AG08395 (cell line): ENCODE measurements at places on chromosomes 12 and 14.
A peak's percentile ranks its signal among the peaks of the same experiment; 100 is the strongest.

GRCh38 chr14:102162487-102162886 lies 22.8 kb downstream of the WDR20 start:
- no peak for DNase-seq

DNA sequence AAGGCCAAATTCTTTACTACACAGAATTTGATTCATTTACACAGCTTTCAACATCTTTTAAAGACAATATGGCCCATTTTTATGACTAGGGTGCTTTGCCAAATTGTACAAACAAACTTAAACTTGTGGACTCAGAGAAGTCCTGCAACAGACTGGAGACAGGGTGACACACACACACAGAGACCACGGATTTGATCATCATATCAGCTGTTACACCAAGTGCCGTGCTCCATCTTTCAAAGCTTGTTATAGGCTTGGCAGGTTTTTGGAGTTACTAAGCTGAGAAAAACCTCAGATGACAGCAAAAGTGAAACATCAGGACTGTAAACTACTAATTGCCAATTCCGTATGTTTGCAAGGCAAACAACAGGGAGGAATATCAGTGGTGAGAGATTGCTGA lies 811.7 kb downstream of the GALC start:
- no peak for DNase-seq

GRCh38 chr12:69896653-69897381 lies 71.8 kb downstream of the MYRFL start:
- DNase-seq, result no peak

- no peak for DNase-seq
Observed at GRCh38 chr12:77308056-77308455, 242.7 kb upstream of the E2F7 start.

GRCh38 chr12:29223426-29223825 lies 74.3 kb downstream of the FAR2 start:
- DNase-seq, result no peak

DNA sequence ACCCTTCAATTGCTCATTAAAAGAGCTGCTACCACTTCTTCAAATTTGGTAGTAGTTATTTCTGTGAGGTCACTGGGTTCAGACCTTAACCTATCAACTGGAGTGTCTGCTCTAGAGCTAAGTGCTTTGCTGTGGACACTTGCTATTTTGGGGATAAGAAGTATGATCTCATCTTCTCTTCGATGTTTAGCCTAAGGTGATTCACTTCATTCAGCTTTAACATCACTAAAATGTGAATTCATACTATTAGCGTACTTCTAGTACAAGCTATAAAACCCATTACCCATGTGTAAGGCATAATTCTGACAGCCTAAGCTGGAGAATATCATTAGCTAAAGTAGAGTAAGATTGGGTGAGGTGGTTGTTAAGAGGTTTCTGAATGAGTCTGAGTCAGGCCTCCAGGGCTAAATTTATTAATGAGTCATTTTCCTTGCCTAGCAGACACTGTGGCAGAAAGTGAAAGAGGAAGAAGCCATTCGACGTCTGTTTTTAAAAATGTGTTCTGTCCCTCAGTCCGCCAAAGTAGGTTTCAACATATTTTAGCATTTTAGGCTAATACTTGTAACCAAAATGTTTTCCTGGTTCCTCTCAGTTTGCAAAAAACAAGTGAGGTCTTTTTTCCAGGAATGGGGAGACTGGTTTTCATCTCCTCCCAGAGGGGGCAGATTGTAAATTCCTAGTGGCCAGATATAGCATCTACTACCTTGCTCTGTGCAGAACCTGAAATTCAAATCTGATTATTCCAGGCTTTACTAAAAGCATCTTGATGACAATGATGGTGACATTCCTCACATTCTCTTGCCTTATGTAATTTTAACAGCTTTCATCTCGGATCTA lies 103.6 kb downstream of the SSPN start:
- peak; percentile 88 for DNase-seq

DNA sequence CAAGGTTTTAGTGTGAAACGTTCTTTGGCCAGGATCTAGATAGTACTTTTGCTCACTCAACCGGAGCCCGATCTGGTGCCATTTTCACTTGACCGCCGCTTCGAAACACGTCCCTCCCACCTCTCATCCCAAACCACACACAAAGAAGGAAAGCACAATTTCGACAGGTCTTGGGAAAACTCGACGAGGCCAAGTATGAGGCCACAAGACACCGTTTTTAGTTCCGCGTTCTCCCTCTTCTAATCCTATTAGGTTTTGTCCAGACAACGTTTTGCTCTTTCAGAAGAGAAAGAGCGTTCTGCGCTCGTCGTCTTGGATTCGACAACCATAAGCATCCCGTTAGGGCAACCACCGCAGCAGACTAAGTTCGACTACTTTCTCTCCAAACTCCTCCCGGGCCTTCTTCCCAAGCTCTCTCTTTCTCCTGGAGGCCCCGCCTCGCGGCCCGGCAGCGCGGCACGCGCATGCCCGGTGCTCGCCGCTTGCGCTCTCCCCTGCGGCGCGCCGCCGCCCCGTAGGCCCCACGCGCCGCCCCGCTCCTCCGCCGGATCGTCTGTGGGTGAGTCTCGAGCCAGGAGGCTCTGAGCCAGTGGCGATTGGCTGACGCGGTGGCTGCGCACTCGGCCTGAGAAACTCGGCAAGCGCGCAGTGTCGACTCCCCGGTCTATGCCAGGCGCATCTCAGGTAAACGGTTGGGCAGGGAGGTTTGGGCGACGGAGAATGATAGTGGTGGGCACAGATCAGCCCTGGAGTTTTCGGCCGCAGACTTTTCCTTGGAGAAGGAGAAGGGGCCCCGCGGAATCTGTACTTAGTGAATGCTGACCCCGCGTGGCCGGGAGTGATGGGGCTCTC lies at the start of gene MIPOL1:
Gene MIPOL1 (plus strand): TSS at position 517 of the 852 bp plus-strand sequence. CDS start 49,952 bp downstream, outside the sequence.
- DNase-seq, result peak; percentile 97

DNA sequence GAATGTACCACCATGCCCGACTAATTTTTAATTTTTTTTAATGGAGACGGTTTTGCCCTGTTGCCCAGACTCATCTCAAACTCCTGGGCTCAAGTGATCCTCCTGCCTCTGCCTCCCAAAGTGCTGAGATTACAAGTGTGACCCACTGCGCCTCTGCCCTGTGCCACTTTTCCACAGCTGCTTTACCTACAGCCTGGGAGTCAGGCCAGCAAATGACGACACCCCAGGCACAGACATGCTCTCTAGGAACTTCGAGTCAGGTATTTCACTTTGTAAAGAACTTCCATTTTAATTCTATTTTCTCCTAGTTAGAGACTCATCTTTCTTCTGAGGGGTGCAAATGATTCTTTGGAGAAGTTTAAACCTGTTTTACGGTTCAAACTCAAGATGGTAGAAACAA lies 89.0 kb downstream of the ETV6 start:
- no peak for DNase-seq

GRCh38 chr12:6335451-6336078 lies 6.3 kb downstream of the TNFRSF1A start:
- DNase-seq, result peak; percentile 84

DNA sequence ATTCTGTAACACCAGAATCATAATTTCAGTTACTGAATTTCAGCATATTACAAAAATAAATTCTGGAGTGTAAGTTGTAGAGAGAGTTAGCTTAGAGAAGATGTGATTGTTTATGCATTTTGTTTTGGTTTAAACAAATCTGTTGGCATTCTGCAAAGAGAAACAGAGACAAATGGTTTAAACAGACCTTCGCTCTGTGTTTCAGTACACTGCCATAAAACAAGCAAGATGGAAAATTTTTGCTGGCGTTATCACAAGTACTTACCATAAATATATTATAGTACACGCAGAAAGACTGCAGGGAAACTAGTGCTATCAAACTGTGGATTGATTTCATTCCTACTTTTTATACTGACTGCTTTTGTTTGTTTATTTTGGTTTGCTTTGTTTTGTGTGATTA lies 850.3 kb upstream of the FOXG1 start:
- DNase-seq, result no peak

GRCh38 chr14:90451961-90452360 lies 55.1 kb downstream of the CALM1 start:
- no peak for DNase-seq

DNA sequence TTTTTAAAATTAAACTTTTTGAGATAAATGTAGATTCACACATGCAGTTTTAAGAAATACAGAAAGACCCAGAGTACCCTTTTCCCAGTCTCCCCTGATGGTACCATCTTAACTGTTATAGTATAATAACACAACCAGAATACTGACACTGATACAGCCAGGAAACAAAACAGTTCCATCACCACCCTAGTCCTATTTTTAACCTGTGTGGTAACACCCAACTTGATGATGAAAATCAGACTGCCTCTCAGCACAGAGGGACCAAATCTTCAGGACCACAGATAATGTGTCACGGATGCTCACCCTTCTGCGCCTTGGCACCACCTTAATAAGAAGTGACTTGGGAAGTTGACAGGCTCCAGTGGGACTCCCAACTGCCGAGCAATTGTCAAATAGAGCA lies 18.1 kb downstream of the FBXO21 start:
- DNase-seq, result no peak

GRCh38 chr12:101878243-101878821 lies 952 bp downstream of the DRAM1 start:
- DNase-seq, result no peak

DNA sequence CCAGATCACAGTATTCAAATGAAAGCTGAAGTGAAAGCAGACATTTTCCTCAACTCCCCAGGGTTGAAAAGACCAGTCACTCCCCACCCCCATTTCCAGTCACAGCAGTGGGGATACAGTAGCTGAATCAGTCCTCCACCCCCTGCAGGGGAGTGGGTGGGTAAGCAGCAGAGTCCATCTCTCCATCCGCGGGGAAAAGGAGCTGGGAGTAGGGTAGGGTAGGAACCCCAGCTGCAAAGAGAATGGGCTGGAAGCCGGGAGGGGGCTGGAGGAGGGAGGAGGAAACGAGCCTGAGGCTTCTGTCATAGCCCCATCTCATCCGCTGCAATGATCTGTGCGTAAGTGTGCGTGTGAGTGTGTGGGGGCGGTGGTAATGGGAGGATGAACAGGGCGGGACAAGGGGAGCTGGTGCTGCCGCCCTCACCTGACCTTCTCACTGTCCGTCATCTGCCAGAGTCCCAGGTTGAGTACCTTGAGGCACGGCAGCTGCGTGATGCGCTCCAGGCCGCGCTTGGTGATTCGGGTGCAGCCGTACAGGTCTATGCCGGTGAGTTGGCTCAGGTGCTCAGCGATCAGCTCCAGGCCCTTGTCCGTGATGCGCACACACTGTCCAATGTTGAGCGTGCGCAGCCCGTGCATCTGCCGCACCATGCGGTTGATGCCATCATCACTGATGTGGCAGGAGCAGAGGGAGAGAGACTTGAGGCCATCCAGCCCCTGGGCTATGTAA lies 1.8 kb downstream of the FBXL14 start:
- DNase-seq, result no peak

DNA sequence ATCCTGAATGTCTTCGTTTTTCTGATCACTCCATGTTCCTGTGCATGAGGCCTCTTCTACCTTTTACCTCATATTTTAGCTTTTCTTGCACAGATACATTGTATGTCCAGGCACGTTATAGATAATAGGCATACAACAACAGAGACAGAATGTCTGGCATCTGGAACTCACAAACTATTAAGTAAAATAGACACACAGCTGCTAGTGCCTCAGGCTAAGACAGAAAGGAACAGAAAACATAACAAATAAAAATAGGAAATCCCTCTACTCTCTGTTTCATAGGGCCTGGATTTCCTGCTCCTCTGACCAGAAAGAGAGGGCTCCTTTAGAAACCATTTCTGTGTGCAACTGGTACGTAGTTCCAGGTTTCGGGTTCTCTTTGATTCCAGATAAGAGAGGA lies 48.6 kb downstream of the ATXN7L3B start:
- DNase-seq, result no peak

- DNase-seq, result peak; percentile 91
Observed at GRCh38 chr12:117212563-117213190, 22.4 kb upstream of the FBXO21 start.

DNA sequence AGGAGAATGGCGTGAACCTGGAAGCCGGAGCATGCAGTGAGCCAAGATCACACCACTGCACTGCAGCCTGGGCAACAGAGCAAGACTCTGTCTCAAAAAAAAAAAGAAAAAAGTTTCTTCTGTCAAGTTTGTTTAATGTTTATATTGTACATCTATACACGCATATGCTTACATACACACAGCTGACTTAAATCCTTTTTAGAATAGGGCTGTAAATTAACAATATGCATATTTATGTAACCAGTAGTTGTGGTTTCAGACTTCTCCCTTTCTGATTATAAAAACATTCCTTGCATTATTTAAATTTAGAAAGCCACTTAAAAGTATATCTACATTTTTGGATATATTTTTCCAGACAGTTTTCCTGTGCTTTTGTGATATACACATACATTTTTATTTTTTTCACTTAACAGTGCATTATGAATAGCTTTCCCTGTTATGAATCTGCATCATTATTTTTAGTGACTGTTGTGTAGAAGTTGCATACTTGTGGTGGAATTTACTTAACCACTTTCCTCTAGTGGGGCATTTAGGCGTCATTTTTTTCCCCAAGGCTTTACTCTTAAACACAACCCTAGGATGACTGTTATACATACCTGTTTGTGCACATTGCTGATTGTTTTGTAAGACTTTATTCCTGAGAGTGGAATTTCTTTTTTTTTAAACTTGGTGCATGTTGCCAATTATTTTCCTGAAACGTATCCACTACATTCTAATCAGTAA lies 29.4 kb downstream of the POLR3B start:
- peak; percentile 4 for DNase-seq

DNA sequence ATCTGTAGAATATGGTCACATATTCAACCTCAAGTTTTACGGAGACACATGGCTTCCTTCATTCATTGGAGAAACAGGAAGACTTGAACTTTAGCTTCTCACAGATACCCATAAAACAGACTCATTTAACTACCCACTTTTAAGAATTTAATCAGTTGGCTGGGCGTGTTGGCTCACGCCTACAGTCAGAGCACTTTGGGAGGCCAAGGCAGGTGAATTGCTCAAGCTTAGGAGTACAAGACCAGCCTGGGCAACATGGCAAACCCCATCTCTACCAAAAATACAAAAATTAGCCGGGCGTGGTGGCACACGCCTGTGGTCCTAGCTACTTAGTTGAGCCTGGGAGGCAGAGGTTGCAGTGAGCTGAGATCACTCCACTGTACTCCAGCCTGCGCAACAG lies 64.7 kb upstream of the STAC3 start:
- DNase-seq, result no peak

GRCh38 chr14:76867516-76868453 lies 41.6 kb downstream of the LRRC74A start:
- DNase-seq, result no peak

GRCh38 chr12:25186788-25187402 lies 8.1 kb downstream of the DNAI7 start:
- no peak for DNase-seq

DNA sequence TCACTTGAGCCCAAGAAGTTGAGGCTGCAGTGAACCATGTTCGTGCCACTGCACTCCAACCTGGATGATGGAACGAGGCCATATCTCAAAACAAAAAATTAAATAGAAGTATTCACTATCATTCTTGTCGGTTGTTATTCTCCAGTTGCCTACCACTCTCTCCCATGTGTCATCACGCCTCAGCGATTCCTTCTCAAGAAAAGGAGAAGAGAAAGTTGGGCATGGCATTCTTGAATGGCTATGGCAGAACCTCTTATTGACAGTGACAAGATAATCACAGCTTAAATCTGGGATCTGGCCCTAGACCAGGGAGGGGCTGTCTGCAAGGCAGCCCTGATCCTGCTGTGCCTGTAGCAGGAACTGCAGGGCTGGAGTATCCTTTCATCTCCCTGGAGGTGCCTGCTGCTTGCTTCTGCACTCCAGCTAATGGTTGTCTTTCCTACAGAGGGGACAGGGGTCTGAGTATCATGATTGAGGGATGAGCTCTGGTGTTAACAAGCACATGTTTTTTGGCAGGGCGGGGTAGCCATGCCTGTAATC lies 12.8 kb upstream of the MLEC start:
- no peak for DNase-seq
